NCI-H510A (cell line): ENCODE measurements at places on chromosomes 11 and 22.

- DNase-seq, result no peak
These were observed 79.8 kb upstream of the CNTN5 start for GRCh38 chr11:98940913-98941312.

DNA sequence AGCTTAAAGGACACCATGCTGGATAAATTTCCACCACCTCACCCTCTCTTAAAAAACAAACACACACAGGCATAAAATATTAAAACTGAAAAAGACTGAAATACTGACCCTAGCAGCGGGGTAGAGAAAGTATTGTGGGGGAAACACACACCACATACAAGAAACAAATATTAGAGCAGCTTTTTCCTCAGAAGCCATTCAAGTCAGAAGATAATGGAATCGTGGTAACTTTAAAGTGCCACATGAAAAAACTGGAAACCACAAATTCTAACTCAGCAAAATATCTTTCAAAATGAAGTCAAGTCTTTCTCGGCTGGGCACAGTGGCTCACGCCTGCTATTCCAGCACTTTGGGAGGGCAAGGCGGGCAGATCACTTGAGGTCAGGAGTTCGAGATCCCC, 223.2 kb downstream of the DYNC2H1 start:
- no peak for DNase-seq

GRCh38 chr11:57476757-57477506, 16.6 kb downstream of the RTN4RL2 start:
- no peak for DNase-seq

DNA sequence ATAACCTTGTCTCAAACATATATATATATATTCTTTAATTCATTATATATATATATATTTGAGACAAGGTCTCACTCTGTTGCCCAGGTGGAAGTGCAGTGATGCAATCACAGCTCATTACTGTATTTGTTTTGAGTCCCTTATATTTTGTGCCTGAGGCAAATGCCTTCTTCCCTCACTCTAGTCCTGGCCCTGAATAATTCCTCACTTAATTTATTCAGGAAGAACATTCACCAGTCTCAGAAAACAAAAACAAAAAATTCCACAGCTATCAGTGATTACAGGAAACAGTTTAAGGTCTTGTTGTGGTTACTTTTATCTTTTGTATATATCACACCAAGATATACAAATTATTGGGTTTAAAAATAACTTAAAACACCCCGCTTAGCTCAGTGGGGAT, 155.7 kb downstream of the CWF19L2 start:
- DNase-seq, result no peak

DNA sequence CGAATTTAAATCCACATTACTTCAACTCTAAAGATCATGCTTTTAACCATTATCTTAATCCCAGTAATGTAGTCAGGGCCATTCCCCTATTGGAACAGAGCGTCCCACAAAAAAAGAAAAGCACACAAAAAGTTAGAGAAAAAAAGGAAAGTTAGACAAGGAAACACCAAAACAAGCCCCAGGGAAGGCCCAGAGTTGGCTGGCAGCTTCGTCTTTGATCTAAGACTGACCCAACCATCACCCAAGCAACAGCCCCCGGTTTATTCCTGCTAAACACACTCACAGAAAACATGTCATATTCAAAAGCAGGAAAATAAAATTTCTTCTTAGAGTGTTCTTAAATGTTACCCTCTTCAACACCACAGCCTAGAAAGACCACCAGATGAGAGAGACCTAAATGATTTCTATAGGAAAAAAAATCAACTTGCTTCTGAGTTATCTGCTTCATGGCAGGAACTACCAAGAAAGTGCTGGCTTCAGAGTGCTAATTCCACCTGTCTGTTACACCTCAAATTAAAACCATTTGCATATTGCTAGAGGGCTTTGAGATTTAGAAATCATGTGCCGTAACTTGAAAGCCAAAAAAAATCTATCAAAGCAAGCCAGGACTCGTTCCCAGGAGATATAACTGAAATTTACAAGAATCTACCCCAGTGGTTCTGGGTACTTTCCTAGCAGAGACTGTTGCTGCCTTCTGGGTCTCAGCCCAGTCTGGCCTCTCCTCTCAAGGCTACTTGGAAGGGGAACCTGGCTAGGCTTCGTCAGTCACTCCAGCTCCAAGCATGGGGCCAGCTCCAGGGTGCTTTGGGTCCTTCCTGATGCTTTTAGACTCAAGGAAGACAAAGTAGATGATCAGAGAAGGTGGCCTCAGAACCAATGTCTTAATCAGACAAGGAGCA, 31.2 kb downstream of the POU2AF3 start:
- no peak for DNase-seq

GRCh38 chr22:28942801-28943500, 59.6 kb downstream of the ZNRF3 start:
- no peak for DNase-seq

- DNase-seq, result no peak
These were observed 94.5 kb downstream of the PHF21A start for GRCh38 chr11:46026606-46027293.

DNA sequence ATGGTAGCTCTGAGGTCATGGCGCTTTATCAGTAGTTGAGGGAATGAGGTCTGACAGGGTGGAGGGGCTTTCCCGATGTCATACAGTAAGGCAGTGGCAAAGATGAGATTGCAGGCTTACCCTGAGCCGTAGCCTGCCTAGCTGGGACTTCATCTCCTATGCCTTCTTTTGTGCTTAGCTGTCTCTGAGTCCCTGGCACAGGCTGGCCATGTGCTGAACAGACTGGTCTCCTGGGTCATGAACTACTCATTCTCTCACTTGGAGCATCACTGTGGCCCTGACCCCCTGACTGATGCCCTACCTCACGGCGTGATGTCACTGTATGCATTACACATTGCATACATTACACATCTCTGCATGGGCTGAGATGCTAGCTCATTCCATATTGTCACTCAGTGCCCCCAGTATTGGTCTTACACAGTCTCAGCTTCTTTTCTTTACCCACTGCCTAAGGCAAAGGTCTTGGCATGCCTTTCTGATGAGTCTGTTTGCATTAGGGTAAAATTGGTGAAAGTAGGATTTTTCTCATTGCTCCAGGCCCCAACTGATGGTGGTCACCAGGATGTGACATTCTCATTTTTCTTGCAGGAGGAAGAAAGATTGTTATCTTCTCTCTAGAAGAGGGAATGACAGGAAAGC, 389.4 kb upstream of the CADM1 start:
- DNase-seq, result no peak

DNA sequence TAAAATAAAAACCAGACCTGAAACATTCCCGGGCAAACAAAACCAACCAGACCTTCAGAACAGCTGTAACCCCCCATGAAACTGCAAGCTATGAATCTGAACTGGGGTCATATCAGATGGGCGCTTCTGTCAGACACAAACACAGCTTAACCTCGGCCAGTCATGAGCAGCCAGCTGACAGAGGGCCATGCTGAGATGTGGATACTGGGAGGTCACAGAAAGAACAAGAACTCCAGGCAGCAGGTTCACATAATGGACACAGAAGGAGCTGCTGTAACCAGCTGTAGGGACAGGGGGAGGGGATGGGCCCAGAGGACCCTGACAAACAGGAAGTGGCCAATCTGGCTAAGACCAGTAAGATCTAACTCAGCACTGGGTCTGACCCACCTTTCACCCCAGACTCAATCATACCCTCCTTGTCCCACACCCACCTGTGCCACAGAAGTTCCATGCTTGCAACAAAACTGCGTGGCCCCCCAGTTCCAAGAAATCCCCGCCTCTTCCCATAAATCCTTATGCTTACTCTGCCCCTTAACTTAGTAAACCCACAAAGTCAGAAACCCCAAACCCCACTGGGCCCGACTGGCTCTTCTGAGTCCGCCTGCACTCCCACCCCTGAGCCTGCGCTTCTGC, 4.0 kb downstream of the APOL4 start:
- DNase-seq, result no peak

DNA sequence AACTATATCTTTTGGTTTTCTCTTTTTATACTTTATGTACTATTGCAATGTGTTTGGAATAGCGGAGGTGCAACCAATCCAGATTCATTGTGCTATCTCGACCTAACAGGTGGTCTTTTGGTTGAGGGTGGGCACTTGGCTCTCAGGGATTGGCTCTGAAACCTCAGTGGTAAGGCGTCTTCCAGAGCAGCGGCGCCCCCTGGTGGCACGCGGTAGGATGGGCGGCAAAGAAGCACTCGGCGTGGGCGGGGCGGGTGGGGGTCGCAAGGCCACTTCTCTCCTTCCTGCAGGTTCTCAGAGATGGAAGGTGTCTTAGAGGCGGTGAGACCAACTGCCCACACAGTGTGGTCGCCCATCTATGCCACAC, 19.2 kb upstream of the PLET1 start:
- no peak for DNase-seq
